ENCODE measurements at places on chromosomes 2 and 18.

DNA sequence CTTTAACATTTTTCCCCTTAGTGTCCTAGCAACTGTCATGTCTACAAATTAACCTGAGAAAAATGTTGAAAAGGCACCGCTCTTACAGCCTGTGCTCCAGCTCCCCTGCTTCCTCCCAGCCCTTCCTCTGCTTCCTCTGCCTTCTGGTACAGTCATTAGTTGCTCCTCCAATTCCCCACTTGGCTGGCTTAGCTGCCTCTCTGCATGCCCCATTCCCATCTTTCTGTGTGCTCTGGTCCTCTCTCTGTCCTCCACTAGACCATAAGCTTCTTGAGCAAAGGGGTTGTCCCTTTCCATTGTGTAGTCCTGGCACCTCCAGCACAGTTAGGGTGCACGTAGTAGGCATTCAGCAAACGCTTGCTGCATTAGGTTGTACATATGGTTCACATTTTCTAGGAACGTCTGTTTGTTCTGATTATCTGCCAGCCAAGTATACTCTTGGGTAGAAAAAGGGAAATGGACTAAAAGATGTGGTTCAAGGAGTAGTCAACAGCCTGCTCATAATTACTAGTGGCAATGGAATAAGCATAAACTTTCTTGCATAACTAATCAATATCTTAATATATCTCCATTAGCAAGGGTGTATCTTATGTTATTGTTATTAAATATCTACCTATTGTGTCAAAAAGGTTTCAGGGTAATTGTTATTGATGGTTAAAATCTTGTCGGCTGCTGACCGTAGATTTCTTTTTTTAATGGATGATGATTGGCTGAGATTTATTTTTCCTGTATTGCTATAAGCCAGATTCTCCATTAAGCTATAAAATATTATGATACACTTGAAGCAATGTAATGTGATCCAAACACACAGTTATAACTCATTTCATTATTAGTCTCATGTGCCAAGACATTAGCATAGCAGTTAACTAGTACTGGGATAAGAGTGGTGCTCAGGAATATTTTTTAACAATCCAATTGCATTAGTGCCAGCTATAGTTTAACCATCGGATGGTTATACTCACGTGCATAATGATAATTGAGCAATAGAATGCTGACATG is 340.1 kb downstream of the SLC4A3 start:
- no peak for DNase-seq

GRCh38 chr18:76494231-76495005 is 624 bp downstream of the ZNF516 start:
- no peak for DNase-seq

DNA sequence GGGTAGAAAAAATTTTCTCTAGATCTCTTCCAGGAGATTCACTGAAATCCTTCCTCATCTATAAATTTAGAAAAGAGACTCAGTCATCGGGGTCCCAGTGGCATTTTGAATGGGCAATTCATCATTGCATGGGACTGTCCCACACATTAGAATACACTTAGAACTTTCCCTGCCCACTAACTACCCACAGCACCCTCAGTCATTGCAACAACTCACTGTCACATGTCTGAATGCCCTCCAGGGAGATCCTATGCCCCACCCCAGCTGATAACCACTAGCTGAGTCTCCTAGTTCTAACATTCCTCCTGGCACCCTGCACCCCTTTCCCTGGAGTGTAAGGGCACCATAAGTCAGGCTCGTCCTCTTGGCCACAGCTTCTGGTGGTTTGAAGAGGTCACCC is 89.6 kb downstream of the INSIG2 start:
- no peak for DNase-seq

DNA sequence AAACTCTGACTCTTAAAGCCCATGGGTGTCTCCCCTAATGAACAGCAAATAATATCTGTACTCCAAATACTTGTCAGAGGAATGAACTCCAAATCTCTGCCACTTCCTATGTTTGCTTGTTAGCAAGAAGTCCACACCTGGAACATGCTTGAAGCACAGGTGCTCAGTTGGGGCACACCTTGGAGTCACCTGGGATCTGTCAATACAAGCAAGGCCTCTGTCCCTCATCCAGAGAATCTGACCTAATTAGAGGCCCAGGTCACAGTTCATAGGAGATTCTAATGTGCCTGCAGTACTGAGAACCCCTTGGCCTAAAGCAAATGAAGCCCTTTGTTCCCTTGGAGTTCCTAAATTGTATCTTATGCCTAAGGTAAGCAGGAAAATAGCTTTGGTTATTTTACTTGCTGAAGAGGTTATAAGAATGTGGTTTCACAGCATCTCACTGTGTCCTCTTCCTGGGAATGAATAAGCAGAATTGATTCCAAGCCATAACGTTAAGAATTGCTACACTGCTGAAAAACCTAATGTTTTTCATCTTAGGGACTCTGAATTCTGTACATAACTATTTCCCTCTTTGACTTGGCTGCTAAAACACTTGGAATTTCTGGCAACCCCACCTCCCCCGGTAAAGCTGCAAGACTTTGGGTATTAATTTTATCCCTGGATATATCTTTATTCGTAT is 113.4 kb downstream of the PIEZO2 start:
- DNase-seq, result no peak

DNA sequence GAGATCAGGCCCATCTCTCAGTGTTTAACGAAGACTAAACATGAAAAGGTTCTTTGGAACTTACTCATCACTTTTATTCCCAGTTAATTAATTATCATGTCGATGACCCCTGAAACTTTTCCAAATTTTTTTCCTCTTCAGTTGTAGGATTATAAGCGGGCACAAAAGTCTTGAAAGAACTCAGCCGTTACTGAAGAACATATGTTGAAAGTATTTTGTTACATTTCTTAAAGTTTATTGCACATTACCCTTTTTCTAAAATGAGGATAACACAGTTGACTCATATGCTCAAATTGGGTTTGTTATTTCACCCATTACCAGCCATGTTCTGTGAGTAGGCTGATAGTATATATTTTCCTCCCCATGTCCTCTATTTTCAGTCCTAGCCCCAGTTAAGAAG is 75.9 kb upstream of the COL3A1 start:
- no peak for DNase-seq

DNA sequence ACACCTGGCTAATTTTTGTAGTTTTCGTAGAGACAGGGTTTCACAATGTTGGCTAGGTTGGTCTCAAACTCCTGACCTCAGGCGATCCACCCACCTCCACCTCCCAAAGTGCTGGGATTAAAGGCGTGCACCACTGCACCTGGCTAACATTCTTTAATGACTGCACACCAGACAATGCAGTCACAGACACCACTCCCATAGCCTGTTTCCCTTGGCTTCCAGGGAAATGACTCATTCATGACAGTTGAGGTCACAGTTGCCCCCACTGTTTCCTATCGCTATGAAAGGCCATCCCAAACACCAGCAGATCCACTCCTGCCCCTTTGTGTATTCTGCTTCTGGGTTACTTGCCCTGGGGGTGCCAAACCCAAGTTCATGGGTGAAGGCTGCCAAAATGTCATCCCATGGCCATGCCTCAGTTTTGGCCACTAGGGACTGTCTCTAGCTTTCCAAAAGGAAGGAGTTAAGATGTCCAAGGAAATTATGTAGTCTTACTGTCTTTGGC is 8.7 kb downstream of the CHMP1B start:
- no peak for DNase-seq

- DNase-seq, result no peak
Measured at GRCh38 chr2:39646267-39646666, 19.4 kb upstream of the TMEM178A start.

- DNase-seq, result no peak
Measured at GRCh38 chr18:79712206-79712857, 32.7 kb downstream of the CTDP1 start.

- no peak for DNase-seq
Measured at GRCh38 chr2:8675543-8675942, 6.3 kb upstream of the ID2 start.

DNA sequence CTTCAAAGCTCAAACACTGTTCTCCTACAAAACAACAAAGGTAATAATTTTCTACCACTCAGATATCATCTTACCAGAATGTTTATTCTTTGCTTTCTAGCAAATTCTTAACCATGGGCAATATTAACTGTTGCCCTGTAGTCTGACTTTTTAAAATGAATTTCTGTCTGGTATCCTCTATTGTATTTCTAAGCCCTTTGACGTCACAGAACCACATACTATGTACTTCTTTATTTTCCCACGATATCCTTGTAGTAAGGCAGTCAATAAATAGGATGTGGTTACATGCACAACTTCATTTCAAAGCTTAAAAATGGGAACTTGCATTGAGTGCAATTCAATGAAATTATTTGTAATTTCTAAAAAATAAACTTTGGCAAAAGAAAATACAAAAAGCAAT is 58.7 kb downstream of the THADA start:
- DNase-seq, result no peak

DNA sequence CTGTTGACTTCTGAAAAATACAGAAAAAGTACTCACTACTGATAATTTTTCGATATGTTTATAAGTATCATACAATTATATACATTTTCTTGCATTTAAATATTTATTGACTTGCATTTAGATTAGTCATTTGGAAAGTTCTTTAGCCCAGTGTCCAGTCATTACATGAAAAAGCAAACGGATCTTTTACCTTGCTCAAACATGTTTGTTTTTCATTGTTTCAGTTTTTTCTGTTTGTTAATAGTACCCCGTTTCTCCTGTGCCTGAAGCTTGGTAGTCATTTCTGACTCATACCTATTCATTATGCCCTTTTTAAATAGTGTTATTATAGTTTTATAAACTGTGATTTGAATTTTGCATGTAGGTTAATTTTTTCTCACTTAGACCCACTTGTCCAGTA is 28.1 kb downstream of the CEP192 start:
- DNase-seq, result no peak

DNA sequence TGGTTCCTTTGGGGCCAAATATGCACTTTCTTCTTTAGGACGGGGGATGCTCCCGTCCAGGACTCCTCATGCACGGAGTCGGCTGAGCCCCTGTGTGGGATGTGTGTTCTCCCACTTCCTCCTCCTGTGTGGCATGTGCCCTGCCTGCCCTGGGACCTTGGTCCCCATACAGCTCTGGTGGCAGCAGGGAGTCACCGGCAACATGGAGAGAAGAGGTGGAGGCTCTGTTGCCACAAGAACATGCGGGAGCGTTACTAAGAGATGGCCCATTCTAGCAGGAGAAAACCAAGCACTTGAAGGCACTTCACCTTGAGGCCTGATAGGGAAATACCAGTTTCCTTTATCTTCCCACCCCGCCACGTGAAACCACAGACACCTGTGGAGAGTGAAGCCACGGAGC is 98.0 kb downstream of the DDX1 start:
- DNase-seq, result no peak
